ENCODE measurements at places on chromosomes 5 and 9.

DNA sequence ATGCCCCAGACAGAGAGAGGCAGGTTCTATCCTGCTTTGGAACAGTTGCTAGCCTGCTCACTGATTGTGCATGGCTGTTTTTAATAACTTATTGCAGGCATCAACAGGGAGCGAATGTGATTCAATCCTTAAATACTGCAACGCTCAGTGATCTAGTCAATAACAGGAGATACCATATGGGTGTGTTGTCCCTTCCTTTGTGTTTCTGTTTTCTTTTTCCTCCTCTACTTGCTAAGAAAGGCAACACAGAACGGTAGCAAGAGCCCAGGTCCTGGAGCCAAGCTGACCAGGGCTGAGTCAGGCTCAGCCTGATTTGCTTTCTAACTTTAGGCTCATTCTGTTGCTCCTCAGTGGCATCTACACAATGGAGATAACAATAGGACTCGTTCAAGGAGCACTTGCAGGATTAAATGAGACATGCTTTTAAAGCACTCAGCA lies 98.6 kb upstream of the EQTN start:
- no peak for DNase-seq

DNA sequence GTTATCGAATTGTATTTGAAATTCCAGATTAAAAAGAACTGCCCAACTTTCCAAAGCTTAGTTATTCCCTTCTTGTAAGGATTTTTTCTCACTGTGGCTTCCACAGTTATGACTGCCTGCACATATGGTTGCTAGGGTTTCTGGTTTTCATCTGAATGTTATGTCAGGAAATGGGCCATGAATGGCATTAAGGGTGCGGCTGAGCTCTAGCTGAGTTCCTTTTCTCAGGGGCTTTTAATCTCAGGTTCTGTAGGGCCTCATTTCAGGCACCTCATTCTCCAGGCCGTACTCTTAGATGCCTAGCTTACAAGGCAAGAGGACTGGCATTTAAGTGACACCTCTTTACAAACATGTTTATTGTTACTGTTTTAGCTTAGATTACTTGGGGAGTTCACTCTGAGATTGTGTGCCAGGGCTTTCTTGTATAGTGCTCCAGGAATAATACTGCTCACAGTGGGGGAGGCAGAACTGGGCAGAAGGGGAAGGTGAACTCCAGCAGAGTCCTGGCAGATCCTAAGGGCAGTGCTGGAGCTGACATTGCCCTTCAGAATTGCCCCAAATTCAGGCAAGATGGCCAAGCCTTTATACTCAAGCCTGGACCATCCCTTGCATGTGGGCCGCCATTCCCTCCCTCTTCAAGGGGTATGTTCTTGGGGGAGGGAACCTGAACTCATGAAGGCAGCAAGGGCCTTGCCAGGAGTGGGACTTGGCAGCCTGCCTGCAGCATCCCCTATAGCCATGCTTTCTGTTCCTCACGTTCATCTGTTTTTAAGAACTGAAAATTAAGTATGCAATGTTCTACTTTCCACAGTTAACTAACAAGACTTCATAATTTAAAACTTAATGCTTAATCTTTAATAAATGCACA lies 111.5 kb downstream of the KDM4C start:
- no peak for DNase-seq

GRCh38 chr9:97924386-97924785 lies 2.1 kb upstream of the TRMO start:
- peak; percentile 86 for DNase-seq

DNA sequence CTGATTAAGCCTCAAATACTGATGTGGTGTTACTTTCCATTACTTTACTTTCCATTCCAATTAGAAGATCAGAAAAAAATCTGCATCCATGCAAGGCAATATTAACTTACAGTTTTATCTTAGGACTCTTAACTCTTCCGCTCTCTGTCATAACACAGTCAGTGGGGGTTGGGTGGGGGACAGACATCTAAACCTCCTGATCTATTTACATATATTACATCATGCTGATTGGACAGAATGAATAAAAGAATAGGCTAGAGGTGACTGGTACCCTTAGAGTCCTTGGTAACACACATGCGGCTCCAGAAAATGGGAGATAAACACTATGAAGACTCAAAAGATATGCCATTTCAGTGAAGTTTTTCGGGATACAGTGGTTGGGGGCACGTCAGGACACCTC lies 27.6 kb downstream of the RAPGEF6 start:
- no peak for DNase-seq

DNA sequence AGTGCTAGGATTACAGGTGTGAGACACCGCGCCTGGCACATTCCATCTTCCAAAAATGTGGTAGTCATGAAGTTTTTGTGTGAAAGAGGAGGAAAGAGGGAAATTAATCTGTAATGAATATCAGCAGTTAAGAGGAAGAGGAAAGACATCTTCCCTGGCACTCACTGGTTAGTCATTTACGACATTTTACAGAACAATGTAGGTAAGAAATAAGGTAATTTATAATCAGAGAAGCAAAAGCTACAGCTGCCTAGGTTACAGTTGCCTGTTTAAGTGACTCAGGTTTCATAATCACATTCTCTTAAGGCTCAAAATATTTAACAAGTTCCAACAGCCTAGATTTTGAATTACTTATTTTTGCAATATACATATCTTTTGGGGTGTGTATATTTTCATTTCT lies 26.9 kb downstream of the CNOT6 start:
- no peak for DNase-seq

DNA sequence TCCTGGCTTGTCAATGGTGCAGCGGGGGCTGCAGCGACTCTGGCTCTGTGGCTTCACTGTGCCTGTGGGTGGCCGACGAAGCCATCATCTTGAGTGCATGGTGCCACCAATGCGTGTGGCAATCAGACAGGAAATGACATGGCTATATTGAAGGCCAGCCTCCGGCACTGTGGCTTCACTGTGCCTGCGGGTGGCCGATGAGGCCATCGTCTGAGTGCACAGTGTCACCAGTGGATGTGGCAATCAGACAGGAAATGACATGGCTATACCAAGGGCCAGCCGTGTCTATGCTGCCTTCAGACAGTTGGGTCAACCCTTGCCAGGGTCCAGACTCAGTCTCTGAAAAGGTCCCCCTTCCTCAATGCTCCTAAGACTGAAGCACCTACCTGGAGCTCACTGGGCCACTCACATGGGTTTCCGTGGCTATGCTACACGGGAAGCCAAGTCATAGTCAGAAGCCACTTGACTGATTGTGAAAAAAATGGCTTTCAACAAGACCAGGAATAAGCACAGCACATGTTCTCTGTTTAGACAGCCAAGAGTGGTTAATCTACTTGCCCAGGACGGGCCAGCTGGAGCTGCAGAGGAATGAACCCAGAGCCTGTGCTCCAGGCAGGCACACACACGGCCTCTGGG lies 67.5 kb upstream of the S1PR3 start:
- DNase-seq, result peak; percentile 97

- no peak for DNase-seq
Observed at GRCh38 chr9:5111696-5112095, 73.7 kb downstream of the INSL6 start.

- DNase-seq, result no peak
Observed at GRCh38 chr5:54745599-54745998, 228.0 kb downstream of the SNX18 start.

GRCh38 chr9:91415290-91415689 lies 8.3 kb downstream of the NFIL3 start:
- DNase-seq, result peak; percentile 38

DNA sequence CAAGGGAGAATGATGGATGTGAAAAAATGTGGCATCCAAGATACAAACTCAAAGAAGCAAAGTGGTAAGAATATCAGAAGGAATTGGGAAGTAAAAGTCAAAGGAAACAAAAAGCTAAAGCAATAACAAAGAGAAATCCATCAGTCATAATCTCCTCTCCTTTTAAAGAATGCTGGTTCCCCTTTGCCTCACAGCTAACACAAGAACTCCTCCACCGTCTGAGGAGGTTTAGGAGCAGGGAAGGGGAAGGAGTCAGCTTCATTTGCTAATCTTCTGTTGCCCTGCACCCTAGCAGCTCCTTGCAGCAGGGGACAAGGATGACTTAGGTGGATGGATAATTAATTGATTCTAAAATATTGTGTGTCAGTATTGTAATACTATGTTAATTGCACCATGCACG lies 16.4 kb downstream of the CD274 start:
- DNase-seq, result peak; percentile 25

DNA sequence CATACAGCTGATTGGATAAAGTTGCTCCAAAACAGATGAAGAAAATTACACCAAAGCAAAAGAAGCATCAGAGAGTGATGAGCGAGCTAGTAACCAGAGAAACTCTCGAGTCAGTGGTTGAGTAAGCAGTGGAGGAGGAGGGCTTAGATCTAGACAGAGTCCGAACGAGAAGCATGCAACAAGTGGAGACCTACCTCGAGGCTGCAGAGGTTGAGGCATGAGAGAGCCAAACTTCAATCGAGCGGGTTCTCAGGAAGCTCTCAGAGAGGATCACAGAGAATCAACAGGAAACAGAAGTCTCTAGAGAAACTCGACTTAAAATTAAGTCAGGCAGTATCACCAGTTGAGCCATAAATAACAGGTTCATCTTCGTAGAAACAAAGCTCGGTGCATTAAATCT lies 6.1 kb downstream of the RUSC2 start:
- DNase-seq, result no peak

GRCh38 chr9:37215830-37216229 lies 95.5 kb downstream of the ZCCHC7 start:
- no peak for DNase-seq

DNA sequence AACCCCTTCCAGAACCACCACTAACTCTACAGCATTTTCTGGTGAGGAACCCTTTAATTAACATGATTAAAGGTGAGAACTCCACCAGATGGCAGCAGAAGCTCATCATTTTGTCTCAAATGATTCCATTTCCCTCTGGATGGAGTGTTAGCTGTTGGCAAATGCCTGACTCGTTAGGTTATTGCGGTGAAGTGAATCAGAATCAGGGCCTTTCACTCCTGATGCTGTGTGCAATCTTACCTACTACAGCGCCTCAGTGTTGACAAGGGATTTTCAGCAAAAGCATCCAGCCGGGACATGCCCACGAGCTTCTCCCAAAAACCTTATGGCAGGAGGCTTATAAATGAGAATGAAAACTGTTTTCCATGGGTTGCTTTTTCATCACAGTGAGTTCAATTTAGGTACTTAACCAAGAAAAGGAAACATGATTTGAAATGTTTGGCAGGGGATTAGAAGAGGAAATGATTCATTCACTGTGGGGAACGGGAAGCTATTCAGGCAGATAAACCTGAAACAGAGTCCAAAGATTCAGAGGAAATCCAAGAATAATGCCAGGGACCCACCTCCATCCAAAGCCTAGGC lies 48.0 kb upstream of the CAST start:
- DNase-seq, result peak; percentile 12

DNA sequence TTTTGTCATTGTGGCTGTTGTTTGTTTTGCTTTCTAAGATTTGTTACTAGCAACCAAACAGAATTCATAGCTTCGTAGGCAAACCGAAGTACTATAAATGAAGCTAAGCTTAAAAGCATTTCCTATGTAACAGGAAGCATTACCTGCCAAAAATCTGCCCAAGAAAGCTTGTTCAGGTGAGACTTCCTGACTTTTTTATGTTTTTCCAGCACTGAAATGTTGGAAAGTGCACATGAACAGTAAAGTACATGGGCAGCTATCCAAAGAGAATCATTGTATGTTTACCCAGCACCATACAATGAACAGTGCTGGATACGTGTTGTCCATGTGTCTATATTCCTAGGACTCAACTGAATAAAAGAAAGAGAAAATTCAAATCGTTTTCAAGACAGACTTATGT lies 247.1 kb downstream of the NFIB start:
- no peak for DNase-seq

DNA sequence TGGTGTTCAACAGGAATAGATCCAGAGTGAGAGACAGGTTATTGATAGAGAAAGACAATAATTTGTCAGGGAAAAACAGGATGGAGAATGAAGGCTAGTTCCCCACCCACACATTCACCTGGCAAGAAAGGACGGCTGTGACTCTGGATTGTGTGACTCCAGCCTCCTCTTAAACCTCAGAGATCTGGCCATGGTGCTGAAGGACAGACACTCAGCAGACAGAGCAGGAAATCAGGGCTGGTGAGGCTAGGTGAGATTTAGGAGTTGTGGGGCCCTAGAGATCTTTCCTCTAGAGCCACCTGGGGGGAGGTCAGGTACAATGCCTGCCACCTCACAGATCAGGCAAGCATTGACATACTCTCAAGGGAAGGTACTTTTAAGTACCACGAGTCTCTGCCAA lies 15.2 kb downstream of the OR1B1 start:
- no peak for DNase-seq

DNA sequence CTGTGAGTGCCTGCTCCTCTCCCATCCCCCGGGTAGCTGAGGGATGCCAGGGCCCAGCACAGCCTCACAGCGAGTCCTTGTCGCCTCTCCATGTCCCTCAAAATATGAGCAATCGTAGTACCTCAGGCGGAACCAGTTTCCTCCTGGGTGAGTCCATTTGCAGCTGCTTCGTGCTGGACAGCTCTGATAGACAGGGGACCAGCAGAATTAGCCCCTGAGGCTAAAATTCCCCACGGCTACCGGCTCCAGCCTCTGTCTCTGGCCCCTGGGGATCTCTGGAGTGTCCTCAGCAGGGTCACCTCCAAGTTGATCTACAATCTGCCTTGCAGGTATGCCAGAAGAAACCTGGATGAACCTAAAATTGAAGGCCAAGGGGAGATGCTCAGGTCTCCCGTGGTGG lies 115.8 kb upstream of the FBXL7 start:
- DNase-seq, result no peak

DNA sequence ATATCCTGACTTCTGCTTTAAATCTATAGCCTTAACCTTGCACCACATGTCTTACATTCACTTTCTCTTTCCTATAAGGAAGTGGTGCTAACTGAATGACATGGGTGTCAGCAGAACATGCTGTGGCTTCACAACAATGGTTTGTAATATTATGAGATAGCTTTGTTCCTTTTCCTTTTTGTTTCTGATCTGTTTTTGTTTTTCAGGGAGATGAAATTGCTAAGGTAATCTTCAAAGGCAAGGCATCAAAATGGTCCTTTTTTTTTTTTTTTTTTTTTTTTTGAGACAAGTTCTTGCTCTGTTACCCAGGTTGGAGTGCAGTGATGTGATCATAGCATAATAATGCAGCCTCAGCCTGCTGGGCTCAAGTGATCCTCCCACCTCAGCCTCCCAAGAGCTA lies 53.6 kb upstream of the RANBP6 start:
- DNase-seq, result peak; percentile 43

GRCh38 chr5:150122158-150122510 lies 33.5 kb downstream of the PDGFRB start:
- DNase-seq, result no peak

- no peak for DNase-seq
Observed at GRCh38 chr9:28464481-28465216, 891.4 kb upstream of the C9orf72 start.

DNA sequence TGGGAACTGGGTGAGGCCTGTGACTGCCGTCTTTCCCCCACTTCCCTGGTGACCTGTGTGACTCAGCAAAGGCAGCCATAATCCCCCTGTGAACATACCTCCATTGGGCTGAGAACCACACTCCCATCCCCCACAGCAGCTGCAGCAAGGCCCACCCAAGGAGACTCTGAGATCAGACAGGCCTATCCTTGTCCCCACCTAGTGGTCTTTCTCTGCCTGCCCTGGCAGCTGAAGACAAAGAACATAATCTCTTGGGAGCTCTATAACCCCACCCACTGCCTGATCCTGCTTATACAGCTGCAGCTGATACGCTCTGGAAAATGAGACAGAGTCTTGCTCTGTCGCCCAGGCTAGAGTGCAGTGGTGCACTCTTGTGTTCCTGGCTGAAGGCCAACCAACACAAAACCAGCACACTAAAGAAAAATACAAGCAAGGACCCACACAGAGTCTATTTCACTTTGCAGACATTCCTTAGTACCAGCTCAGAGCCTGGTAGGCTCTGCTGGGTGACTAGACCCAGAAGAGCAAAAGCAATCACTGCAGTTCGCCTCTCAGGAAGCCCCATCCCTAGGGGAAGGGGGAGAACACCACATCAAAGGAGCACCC lies 106.7 kb downstream of the MCTP1 start:
- no peak for DNase-seq

All from HL-60 (cell line).